Osteocyte (in vitro differentiated cells): ENCODE measurements at places on chromosomes 6 and 20.

GRCh38 chr20:32597714-32598113 lies 12.6 kb upstream of the NOL4L start:
- no peak for DNase-seq

DNA sequence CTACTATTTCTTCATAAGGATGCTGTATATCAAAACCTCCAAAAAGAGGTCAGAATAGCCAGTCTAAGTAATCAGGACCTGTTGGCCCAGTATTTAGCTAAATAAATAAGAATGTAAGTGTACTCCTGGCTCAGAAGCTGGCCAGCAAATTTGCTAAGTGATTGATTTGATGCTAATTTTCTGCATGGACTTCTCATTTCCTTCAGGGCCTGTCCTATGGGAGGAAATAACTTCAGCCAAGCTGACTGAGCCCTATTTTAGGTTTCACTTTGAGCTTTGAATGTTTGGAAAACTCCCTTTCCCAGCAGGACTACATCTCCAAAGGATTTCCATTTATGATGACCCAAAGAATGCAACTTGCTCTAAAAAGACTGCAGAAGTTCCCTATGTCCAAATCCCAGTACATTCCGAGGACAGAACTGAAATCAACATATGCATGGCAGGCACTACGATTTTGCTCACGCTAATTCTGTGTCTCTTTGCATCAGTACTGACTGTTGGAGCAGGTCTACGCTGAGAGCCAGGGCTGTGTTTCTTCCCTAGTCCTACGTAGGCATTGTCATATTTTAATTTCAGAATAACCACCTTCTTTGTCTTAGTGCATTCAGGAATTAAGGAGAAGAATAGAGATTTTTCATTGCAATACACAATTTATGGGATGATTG lies 441.4 kb upstream of the PLCB4 start:
- DNase-seq: no peak

- DNase-seq: no peak
Measured at GRCh38 chr6:44263354-44264100, 1.8 kb downstream of the NFKBIE start.

GRCh38 chr20:50130995-50131394 lies 18.0 kb upstream of the UBE2V1 start:
- no peak for DNase-seq

DNA sequence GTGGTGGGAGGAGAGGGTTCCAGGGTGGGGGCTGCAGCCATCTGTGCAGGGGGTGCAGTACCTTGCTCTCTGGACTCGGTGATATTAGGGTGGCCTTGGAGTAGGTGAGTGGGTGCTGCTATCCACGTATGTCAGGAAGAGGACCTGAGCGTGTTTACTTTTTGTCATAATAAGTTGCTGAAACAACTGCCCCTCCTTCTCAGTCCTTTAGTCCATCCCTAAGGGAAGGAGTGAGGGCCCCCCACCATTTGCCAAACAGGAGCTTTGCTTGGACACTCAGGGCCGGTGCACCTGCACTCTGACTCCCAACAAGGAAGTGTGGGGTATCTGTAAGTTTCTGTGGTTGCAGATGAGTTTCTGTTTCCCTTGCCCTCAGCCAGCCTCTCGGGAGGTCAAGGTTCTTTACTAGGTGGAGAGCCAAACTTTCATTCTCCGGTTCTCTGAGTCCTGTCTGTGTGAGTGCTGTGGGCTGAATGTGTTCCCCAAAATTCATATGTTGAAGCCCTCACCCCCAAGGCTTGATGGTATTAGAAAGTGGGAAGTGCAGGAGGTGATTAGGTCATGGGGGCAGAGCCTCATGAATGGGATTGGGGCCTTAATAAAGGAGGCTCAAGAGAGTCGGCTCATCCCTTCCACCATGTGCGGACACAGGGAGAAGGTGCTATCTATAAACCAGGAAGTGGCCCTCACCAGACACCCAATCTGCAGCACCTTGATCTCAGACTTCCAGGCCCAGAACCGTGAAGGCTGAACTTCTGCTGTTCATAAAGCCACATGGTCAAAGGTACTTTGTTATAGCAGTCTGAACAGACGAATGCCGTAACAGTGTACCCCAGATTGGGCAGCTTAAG lies 19.6 kb upstream of the CCR6 start:
- DNase-seq: no peak

- DNase-seq: no peak
Measured at GRCh38 chr20:62255976-62256375, 17.7 kb downstream of the OSBPL2 start.

- no peak for DNase-seq
Measured at GRCh38 chr6:39197521-39197920, 31.8 kb downstream of the KCNK5 start.

DNA sequence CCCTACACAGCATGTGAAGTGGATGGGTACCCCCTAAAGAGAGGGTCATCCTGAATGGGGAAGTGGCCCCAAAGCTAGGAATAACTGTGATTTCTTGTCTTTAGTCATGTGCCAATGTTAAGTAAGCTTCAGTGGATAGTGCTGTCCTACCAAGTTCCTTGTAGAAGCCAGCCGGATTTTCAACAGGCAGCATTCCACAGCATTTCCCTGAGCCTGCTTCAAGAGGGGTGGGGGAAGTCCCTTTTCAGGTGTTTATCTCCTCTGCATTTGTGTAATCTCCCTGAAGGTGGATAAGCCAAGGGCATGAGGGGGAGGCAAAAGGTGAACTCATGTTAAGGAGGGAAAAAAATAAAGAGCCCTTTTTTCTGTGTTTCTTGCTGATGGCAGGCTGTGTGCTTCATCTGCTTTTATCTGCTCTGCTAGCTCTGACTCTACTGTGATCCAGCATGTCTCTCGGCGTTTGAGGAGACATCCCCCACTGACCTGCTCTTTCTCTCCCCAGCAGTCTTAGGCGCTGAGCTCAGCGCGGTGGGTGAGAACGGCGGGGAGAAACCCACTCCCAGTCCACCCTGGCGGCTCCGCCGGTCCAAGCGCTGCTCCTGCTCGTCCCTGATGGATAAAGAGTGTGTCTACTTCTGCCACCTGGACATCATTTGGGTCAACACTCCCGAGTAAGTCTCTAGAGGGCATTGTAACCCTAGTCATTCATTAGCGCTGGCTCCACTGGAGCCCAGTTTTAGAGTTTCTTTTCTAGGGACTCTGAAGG lies 1.9 kb downstream of the EDN1 start:
- DNase-seq: no peak

DNA sequence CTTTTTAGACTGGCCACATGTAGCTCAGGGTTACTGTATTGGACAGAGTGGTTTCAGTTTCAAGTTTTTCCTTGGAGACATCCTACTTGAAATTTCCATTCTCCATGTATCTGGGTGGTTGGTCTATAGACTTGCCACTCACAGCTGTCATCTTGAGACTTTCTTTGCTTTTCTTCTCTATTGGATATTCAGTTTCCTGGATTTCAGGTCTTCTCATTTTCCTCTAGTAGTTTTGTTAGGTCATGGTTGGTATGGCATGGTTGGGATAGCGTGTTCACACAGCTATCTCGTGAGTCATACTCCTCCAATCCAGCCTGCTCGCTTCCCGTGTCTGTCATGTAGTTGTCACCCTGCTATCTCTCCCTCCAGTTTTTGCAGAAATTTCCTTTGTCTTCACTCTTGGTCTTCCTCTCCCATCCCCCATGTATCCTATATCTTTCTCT lies 48.3 kb downstream of the PTPN1 start:
- no peak for DNase-seq

DNA sequence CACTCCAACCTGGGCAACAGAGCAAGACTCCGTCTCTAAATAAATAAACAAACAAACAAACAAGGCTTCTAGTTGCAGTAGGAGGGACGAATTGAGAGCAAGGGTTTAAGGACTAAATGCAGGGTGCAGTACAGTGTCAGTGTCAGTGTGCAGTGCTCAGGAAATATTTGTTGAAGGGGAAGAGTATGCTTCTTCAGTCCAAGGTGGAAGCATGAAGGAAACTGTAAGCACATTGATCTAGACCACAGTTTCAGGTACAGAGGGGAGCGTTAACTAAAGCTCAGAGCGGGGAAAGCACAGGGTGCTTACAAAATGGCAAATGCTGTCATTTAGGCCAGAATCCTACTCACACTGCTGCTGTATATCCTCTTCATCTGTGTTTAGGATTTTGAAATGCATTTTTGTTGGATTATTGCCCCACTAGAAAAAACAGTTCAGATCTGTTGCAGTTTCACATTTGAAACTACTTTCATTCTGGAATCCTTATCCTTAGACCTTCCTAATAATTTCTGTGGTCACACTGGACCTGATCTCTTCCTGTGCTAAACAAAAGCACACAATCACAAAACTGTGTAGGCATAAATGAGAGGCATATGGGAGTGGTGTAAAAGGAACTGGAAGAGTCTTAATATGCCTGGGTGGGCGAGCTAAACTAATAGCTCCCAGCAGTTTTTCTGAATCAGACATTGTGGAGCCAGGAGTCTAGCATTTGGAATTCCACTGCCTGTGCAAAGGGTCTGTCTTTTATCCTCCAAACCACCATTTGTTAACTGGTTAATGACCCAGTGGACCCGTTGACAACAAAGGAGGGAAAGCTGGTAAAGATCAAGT lies 41.4 kb downstream of the CBFA2T2 start:
- DNase-seq: no peak

DNA sequence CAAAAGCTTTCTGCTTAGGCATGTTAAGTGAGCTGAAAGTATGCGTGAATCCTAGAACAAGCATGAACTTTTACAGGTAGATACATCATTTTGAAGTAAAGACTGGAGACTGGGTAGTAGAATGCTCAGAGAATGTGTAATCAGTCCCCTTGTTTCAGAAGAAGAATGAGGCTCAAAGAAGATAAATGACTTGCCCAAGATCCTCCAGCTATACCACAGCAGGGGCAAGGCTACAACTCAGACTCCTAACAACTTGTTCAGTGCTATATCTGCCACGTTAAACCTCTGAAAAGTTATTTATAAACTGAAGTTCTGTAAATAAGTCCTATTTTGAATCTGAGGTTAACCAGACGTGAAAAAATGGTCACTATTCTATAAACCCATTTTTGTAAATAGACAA lies 2.9 kb downstream of the RIPOR2 start:
- no peak for DNase-seq

DNA sequence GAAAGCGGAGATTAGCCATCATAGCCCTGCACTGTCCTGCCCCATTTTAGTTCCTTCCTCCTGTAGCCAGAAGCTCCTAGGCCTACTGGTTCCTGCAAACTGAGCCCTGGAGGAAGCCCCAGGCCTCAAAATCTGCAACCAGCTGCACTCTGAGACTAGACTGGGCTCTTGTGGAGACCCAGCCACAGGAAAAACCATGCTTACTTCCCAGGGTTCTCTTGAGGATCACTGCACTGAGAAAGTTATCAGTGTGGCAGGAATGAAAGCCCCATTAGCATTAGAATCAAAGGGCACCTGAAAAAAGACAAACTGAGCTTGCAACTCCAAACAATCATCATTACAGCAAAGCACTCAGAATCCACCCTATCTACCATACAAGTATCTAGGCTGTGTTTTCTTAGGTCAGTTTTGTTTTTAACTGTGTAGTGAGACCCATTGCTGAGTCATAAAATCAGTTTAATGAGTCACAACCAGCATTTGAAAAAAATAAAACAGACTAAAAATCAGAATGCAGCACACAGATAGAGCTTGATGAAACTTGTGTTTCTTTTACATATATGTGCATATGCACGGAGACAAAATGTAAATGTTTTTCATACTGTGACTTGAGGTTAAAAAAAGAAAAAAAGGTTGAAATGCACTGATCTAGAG lies 91.0 kb downstream of the UNC5CL start:
- DNase-seq: no peak

DNA sequence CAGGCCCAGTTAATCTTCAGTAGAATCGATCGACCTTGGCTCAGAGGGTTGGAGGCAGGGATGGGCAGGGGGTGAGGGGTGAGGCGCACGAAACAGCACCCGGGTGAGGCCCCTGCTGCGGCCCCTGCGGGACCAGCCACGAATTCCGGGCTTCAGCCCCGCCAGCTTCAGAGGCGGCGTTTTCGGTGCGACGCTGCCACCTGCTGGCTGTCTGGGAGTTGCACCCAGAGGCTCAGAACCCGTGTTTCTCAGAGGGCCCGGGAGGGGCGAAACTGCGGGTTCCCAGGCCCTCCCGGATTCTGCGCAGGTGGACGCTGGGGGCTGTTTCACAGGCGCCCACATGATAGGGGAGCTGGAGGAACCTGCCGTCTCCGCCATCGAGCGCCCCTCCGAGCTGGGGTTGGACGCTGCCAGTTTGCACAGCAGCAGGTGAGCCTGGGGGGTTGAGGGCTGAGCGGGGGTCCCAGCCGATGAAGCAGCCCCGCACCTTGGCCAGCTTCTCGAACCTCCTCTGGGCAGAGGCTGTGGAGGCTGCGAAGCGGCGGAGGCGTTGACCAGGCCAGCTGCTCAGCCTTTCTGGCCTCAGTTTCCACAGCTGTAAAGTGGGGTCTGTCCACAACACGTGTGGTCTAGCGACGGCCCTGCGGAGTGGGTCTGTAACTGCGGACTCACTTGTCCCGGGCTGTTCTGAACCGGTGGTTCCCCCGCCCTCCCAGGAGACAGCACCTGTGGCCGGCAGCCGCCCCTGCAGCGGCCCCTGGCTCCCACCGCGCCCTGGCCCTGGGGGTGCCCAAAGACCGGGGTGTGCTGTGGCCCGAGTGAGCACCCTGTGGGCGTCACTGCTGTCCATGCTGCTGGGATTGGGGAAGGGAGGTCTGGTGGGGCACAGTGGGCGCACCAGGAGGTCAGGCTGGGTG lies 2.5 kb upstream of the BHLHE23 start:
- DNase-seq: no peak

DNA sequence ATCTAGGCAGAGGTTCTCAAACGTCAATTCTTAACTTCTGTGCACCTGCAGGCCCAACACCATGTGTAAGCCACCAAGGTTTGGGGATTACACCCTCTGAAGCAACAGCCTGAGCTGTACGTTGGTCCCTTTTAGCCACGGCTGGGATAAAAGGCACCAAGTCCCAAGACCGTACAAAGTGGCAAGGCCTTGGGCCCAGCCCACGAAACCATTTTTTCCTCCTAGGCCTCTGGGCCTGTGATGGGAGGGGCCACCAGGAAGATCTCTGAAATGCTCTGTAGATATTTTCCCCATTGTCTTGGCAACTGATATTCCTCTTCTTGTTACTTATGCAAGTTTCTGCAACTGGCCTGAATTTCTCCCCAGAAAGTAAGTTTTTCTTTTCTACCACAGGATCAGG lies 4.5 kb upstream of the FAM184A start:
- DNase-seq: no peak

DNA sequence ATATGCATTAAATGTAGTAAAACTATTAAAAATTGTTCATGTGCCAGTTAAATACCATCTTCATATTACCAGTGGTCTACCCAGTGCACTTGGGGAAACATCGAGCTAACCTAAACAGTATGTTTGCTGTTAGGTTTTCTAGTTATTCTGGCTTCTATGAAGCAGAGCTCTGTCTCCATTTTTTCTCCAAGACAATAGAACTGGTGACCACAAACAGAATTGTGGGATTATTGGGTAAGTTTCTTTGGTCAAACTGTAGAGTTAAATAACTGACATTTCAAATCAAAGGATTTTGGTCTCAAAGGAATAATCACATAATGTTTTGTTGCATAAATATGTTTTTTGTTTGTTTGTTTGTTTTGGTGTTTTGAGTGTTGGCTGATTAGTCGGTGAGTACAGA lies 40.5 kb upstream of the EDN3 start:
- no peak for DNase-seq

DNA sequence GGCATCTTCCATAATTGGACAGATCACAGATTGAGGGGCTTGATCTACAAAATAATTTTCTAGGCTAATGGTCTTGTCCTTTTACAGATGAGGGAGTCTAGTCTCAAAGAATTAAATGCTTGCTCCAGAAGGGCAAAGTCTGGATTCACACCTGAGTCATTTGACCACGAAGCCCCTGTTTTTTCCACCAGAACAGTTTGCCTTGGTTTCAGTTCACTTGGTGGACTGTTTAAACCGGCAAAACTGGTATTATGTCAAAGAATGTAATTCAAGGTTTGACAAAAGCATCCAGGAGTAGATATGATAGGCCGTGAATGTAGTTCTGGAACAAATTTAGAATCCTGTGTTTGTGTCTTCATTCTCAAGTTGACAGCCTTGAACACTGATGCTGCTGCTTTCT lies 3.3 kb downstream of the MYO6 start:
- DNase-seq: no peak
